WERI-Rb-1 (cell line): ENCODE measurements at places on chromosomes 12 and 14.
A peak's percentile ranks its signal among the peaks of the same experiment; 100 is the strongest.

DNA sequence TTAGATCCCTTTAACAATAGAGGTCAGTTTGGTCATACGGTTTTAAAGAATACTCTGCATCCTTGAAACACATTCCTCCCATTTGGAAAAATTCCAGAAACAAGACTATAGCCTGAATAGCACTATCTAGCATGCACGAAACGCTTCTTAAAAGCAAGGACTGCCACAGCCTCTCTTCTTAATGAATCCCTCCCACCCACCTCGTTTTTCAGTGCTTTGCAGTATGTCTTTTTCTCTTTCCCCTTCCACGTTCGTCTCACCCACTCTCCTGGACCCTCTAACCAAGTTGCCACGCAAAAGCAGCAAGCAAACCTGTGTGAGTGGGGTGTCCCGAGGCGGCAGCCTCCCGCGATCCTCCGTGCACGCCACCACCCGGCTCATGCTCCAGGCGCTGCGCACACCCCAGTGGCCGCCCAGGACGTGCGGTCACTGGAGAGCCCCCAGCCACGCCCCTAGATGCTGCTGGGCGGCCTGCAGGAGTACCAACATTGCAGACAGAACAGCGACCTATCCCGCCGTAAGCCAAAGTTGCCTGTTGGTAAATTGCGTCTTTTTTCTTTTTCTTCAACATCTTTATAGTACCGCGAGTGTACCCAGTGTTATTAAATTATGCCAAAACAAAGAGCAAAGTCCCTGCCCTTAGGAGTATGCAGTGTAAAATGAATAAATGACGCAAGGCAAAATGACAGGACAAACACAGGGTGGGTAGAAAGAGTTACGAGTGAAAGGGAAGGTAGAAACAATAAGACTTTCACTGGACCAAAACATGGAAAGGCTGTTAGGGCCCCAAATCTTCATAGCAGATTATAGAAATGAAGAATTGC is at the start of gene SLC38A4:
Gene SLC38A4 (minus strand): TSS at position 407 of the 824 bp plus-strand sequence. CDS start 32,926 bp downstream, outside the sequence.
- DNase-seq = no peak

- DNase-seq = no peak
These were observed 135.3 kb downstream of the NTF3 start for GRCh38 chr12:5567016-5567725.

GRCh38 chr14:39005044-39005880 is 97.8 kb downstream of the SEC23A start:
- no peak for DNase-seq

DNA sequence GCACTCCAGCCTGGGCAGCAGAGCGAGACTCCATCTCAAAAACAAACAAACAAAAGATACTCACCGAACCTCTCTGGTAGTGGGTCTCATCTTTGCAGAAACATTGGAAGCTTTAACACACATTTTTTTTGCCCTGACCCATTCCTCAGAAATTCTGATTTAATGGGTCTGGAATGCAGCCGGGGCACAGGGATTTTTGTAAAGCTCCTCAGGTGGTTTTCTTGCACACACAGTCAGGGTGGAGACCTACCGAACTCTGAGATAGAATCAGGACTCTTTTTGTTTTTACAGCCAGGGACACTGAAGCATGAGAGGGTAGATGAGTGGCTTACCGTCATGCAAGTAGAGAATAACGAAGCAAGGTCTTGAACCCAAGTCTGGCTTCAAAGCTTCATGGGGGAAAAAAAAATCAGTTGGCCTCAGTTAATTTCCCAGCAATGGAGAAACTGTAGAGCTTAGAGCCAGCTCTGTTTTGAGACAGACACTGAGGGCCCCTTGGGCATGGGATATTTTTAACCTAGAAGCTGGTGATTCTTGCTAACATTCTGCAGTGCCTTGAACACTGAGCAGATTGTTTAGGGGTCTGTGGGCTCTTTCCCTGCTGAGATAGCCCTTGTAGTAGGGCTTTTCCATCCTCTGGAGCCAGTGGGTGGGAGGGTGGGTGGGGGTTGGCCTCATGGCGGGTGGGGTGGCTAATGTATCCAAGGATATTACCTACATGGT is 4.8 kb downstream of the RNU4-2 start:
- DNase-seq = no peak

GRCh38 chr12:80707830-80708258 is 410 bp downstream of the MYF6 start:
- no peak for DNase-seq

GRCh38 chr12:617304-617915 is 45.8 kb downstream of the NINJ2 start:
- DNase-seq = no peak

GRCh38 chr12:66860752-66861750 is 182.2 kb upstream of the GRIP1 start:
- peak; percentile 52 for DNase-seq

DNA sequence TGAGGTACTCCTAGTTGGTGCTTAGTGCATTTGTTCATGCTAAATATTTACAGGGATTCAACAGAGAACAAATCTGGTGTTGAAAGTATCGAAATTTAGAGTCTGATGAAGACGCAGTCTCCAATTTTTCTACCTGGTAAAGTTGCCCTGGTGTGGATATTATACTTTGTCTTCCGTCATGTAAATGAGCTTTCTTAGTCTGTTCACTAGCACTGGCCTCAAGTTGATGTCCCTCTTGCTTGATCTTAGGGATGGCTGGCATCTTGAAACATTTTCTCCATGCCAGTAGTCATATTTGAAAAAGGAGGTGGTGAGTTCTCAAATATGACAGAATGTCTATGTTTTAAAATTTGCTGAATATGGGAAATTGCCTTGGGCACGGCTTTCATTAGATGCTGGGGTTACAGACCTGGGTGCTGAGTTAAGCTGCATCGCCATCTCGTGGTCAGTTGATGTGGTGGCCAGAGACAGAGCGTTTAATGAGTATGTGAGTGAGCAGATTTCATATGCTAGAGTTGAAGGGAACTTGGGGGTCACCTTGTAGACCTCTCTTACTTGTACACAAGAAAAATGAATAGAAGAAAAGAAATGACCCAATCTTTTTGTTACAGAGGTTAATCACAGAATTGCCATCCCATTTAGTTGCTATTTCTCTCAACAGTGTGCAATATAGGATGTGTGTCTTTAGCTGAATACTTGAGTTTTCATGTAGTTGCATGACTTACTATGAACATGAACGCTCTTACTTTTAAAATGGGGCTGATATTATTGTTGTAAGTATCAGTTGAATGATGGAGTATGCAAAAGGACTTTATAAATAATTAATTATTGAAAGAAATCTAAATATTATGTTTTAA is 172.8 kb upstream of the DCN start:
- DNase-seq = peak; percentile 67

GRCh38 chr12:82504409-82504808 is 146.1 kb downstream of the METTL25 start:
- no peak for DNase-seq

DNA sequence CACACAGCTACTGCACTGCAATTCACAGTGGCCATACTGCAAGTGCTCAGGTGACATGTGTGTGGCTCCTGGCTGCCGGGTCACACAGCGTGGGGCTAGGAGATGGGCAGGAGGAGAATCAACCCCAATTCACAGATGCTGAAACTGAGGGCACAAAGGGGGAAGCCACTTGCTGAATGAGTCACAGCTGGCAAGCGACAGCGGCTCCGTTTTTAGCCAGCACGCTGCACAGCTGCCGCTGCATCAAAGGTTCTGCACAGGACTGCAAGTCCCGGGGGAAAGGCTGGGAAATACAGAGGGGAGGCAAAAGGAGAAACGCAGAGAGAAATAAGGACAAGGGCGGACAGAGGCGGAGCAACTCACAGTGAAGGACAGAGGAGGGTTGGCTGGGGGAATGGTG is 57.9 kb downstream of the KDM2B start:
- DNase-seq = no peak

- DNase-seq = no peak
These were observed 98.0 kb downstream of the FBXL14 start for GRCh38 chr12:1496162-1496900.

DNA sequence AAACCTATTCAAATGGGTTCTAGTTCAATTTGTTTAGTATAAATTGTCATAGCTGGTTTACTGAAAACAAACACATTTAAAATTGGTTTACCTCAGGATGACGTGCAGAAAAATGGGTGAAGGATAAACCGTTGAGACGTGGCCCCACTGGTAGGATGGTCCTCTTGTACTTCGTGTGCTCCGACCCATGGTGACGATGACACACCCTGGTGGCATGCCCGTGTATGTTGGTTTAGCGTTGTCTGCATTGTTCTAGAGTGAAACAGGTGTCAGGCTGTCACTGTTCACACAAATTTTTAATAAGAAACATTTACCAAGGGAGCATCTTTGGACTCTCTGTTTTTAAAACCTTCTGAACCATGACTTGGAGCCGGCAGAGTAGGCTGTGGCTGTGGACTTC is 8.3 kb downstream of the CALM1 start:
- DNase-seq = no peak

GRCh38 chr14:105047283-105048016 is 17.8 kb downstream of the GPR132 start:
- DNase-seq = no peak

- DNase-seq = no peak
These were observed 75.3 kb downstream of the WSCD2 start for GRCh38 chr12:108204117-108204987.

- DNase-seq = no peak
These were observed 32.3 kb upstream of the RAD51AP1 start for GRCh38 chr12:4506430-4506829.

GRCh38 chr14:56884617-56885016 is 74.3 kb upstream of the OTX2 start:
- DNase-seq = no peak

DNA sequence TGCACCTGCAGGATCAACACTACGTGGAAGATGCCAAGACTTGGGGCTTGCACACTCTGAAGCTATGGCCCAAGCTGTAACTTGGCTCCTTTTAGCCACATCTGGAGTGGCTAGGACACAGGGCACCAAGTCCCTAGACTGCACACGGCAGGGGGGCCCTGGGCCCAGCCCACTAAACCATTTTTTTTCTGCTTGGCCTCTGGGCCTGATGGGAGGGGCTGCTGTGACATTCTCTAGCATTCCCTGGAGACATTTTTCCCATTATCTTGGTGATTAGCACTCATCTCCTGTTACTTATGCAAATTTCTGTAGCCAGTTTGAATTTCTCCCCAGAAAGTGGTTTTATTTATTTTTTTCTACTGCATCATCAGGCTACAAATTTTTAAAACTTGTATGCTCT is 1080.7 kb downstream of the LRFN5 start:
- no peak for DNase-seq

DNA sequence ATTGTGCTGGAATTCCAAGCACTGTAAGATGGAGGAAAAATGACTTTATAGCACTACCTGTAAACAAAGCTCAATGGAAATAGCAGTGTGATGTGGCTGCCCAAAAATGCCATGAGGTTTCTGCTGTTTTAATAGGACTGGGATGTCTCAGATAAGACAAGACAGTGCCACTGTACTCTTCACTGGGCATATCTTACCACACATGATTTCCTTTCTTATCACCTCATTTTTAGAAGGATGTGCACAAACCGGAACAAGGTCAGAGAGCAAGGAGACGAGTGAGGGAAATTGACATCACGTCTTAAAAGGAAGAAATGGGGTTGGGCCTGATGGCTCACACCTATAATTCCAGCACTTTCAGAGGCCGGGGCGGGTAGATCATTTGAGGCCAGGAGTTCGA is 38.4 kb upstream of the FGD4 start:
- no peak for DNase-seq

DNA sequence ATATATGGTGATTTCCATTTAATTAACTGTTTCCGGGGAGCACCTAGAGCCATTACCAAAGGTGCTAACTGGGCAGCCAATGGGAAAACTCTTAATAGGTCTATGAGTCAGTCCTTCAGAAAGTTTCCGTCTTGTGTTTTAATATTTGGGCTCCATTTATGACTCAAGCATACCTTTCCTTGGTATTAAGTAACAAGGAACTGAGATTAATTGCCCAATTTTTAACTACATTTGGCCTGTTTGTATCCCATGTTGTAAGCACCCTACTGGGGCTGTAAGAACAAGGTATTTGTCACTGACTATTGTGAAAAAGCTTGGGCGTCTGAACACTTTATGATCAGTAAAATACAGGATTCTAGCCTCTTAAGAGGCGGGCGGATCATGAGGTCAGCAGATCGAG is 62.8 kb upstream of the FOXN3 start:
- DNase-seq = no peak

GRCh38 chr14:69107407-69108003 is 45.4 kb downstream of the DCAF5 start:
- peak; percentile 38 for DNase-seq

DNA sequence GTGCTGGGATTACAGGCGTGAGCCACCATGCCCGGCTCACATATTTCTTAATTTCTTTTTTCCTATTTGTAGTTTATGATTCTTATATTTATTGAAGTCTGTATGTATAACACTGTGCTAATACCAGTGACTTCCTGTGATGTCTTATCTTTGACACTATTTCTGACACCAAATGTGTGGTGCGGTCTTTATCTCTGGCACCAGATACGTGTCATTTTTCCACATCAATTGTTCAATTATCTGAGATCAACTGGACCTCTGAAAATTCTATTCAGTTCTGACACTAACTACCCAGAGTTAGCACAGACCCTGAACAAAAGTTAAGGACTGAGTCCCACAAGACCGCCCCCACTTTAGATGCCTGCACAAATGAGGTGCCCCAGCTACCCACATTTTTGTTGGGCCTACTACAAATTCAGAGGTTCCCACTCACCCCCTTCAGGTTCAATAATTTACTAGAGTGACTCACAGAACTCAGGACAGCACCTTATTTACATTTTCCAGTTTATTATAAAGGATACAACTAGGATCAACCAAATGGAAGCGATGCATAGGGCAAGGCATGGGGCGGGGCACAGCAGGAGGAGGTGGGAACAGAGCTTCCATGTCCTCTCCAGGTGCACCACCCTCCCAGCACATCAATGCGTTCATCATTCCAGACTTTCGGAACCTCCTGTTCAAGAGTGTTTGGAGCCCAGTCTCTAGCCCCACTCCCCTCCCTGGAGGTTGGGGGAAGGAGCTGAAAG is 11.6 kb upstream of the SRSF9 start:
- no peak for DNase-seq

GRCh38 chr12:49936925-49937324 is 13.6 kb upstream of the AQP2 start:
- DNase-seq = no peak

DNA sequence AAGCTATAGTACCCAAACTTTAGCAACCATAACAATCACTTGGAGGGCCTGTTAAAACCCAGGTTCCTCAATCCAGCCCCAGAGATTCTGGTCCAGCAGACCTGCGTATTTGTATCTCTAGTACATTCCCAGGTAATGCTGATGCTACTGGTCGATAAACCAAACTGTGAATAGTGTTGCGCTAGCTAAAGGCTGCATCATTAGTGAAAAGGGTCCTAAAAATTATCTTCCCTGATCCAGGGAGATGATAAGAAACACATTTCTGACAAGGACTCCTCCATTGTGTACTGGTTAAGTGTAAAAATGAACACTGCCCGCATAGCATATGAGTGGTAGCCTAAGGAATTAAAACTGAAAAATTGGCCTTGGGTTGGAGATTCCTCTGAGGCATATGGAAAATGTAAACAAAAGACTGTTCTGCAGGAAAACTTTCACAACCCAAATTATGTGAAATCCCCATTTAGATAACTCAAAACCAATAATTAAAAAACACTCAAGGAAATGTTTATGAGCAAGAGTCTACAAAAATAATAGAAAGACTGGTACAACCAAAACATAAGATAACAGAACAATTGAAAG is 322.7 kb downstream of the CEP128 start:
- no peak for DNase-seq

- no peak for DNase-seq
These were observed 29.9 kb downstream of the GPHB5 start for GRCh38 chr14:63288853-63289252.

- no peak for DNase-seq
These were observed 4.3 kb downstream of the INF2 start for GRCh38 chr14:104693482-104694431.
